AG09309 (cell line): ENCODE measurements at places on chromosomes 1 and 21.

GRCh38 chr1:198117267-198117666 is 39.5 kb upstream of the NEK7 start:
- DNase-seq: no peak

GRCh38 chr1:15796086-15796462 is 11.4 kb downstream of the UQCRHL start:
- no peak for DNase-seq

- no peak for DNase-seq
These were observed 158.8 kb downstream of the URB2 start for GRCh38 chr1:229784834-229785233.

DNA sequence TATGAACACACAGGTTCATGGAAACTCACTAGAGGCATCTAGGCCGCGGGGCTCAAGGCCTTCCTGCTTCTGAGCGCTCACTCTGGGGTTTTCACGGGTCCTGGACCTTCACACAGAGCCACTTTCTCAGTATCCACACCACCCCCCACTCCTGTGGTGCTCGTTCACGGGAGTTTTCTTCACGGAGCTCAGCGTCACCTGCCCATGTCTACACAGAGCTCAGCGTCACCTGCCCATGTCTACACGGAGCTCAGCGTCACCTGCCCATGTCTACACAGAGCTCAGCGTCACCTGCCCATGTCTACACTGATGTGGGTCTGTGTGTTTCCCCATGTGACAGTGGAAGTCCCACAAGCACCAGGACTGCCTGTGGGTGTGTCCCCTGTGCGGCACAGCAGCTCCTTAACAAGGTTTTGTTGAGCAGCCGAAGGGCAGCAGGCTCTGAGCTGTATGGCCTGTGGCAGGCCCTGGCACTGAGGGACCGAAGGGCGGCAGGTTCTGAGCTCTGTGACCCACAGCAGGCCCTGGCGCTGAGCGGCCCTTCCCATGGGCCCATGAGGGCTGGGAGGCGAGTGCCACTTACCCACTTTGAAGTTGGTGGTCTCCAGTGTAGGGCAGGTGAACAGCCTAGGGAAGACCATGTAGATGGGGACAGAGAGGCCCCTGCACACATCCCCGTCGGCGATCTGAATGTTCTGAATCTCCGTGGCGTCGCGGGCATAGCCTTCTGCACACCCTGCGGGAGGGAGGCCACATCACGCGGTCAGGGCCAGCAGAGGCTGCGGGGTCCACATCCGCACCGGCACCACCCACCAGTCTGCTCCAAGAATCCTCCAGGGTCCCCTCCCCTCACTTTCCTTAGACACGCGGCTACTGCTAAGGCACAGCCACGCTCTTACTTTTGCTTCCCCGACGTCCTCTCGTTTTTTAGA is 39.8 kb downstream of the VPS26C start:
- no peak for DNase-seq

DNA sequence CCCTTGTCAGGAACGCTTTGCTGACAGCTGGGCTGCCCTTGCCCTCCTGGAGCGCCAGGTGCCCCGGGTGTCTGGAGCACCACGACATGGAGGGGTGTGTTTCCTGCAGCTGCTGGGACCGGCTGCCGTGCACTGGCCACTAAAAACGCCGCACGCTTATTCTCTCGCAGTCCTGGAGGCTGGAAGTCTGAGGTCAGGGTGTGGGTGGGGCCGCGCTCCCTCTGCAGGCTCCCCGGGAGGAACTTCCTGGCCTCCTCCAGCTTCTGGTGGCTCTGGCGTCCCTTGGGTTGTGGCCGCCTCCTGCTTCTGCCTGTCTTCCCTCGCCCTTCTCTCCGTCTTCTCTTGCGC is 28.0 kb upstream of the PLCH2 start:
- no peak for DNase-seq

GRCh38 chr1:183039985-183040447 is 16.8 kb downstream of the LAMC1 start:
- peak; percentile 78 for DNase-seq

DNA sequence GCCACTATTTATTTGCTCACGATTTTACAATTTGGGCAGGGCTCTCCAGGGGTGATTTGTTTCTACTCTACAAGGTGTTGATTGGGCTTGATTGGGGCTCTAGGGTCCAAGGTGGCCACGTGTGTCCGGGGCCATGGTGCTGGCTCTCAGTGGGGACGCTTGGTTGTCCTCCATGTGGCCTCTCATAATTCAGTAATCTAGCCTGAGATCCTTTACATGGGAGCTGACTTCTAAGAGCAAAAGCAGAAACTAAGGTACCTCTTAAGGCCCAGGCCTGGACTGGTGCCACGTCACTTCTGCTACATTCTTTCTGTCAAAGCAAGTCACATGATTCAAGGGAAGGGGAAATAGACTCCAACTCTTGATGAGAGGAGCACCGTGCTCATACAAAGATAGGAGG is 8.1 kb upstream of the PSRC1 start:
- no peak for DNase-seq

DNA sequence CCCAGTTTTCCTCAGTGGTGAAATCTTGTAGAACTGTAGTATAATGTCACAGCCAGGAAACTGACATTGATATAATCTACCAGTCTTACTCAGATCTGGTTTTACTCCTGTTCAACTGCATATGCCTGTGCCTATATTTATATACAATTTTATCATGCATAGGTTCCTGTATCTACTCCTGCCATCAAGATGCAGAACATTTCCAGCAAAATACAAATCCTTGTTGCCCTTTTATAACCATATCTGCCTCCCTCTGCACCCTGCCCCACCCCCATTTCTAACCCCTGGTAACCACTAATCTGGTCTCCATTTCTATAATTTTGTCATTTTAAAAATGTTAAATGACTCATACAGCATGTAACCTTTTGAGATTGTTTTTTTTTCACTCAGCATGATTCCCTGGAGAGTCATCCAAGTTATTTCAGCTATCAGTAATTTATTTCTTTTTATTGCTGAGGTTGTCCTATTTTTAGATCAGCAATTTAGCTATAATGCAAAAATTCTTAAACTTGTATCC is 8.1 kb downstream of the UTP25 start:
- no peak for DNase-seq

DNA sequence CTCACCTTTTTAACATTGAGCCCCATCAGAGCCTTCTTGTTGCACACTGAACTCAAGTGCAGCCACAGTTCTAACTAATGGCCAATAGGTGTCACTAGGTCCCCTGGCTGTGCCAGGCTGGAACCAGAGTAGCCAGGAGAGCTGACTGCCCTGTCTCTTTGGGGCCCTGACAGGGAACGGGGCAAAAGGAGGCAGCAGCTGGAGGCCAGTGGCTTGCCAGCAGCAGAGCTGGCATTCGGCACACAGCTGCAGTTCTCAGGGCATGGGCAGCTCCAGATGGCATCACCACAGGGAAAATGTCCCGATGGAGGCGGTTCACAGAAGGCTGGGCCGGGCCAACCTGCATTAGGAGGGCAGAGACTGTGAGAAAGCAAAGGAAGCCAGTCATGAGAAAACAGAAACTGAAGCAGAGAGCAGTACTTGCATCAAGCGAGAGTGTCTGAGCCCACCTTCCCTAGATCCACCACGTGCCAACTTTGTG is 188.6 kb downstream of the FCRL5 start:
- DNase-seq: no peak

- DNase-seq: peak; percentile 76
These were observed 633.8 kb downstream of the PTPRC start for GRCh38 chr1:199272628-199273086.

DNA sequence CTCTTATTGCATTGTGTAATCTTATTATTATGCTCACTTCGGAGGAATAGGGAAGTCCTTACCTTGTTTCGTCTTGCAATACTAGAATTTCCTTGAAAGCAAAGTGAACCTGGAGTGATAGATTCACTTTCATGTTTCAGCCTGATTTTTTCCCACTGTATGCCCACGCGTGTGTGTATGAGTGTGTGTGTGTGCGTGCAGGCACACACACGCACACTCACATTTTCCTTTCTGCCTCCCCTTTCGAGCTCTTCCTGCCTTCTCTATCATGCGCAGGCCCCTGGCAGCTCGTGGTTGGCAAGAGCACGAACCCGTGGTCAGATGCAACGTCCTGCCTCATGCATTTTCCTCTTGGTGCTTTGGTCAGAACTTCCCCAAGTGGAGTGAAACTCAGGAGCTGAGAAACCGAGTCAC is at the start of gene GCSAML:
Gene GCSAML, plus strand, starts transcription at position 366 of the 414 bp plus-strand sequence. CDS start 58 bp downstream, outside the sequence.
- no peak for DNase-seq

- no peak for DNase-seq
These were observed 5.1 kb downstream of the AHCYL1 start for GRCh38 chr1:109989506-109990301.

- DNase-seq: no peak
These were observed 1.0 kb downstream of the CORT start for GRCh38 chr1:10450836-10451235.

- no peak for DNase-seq
These were observed 421.5 kb downstream of the PTPRU start for GRCh38 chr1:29657816-29658215.

DNA sequence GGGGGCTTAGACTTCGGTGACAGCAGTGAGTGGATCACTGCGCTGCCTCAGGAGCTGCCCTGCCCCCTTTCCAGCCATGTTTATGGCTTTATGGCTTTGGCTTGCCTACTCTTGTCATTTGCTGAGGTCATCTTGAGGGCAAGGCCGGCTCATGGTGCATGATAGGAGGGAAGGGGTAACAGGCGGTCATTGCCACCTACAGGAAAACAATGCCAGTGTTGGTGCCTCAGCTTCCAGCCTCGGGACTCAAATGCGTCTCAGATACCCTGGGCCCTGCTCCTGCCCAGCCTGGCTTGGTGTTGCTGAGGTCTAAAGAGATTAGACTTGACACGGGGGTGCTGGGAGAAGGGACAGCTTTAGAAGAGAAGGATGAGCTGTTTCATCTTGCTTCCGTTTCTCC is 14.5 kb downstream of the KDF1 start:
- no peak for DNase-seq

GRCh38 chr1:117824616-117825015 is 104.8 kb downstream of the GDAP2 start:
- no peak for DNase-seq

GRCh38 chr1:31781138-31781755 is 17.1 kb upstream of the ADGRB2 start:
- DNase-seq: no peak

- no peak for DNase-seq
These were observed 74.1 kb downstream of the CD46 start for GRCh38 chr1:207825719-207826556.

DNA sequence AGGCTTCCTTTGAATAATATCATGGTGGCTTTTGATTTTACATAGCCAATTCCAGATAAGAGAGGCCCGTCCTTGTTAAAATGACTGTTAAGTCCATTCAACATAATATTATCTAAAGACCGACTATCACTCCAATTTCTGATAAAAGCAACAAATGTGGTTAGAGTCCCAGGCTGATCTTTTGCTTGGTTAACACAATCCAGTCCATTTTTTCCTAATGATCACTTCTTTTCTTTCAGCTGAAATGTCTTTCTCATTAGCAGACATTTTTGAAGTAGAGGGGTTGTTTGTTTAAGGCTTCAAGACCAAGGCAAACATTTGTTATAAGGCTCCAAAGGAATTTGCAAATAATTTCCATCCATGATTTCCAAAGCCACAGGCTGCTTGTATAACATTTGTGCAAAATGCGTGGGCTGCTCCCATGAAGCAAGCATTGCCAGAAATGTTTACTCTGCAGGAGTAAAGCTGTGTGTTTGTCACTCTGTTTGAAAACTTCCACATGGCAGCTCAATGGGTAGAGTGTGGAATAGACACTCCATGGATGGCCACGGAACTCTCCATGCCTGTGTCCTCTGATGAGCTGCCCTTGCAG is 111.5 kb downstream of the PSMG1 start:
- peak; percentile 45 for DNase-seq

DNA sequence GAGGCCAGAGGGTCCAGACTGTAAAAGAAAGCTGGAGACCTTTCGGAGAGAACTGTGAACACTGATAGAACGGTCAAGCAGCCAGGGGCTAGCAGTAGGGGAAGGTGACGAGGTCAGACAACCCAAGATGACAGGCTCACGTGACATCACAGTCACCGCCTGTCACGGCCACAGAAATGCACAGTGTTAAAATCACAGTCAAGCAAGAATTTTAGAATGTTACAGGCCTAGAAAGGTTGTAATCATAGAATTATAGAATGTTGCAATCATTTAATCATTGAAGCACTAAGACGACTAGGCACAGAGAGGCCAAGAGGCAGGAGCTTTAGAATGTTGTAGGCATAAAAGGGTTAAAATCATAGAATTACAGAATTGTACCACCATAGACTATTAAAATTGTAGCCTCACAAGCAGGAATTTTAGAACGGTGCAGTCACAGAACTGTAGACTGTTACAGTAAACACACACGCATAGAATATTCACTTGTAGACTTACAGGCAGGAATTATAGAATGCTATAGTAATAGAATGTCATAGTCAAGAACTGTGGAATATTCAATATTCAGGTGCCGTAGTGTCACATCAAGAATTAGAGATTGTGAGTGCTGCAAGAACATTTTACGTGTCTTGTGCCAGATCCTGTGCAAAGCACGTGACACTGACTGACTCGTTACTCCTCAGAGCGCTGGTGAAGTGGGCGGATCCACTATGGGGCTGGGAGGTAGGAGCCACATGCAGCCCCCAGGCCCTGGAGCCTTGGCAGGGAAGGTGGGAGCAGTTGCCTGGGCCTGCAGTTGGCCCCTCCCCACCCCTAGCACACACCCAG is 118.1 kb downstream of the EPHB2 start:
- DNase-seq: no peak

GRCh38 chr1:151502859-151503780 is 8.1 kb upstream of the CGN start:
- no peak for DNase-seq

DNA sequence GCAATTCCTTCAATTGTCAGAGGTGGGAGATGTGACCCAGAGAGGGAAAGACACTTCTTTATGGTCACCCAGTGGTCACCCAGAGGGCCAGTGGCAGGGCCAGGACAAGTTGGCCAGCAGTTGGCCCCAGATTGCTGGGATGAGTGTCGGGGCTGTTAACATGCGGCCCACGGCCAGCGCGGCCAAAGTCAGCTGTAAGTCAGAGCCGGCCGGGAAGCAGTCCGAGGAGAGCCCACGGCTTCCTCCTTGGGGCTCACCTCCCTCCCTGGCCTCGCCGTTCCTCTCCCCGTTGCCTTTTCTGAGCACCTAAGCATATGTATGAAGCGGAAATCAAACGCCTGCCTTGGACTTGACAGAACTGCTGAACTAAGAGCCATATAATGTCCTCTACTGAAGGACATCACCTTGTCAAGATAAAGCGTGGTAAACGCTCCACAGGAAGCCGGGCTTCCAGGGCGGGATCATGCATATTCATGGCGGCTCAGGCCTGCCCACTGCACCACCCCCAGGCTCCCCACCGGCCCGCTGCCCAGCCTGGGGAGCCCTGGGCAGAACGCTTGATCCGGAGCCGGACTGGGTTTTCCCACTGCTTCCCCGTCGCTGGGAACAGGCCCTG is 245.4 kb upstream of the POU3F1 start:
- DNase-seq: no peak

- DNase-seq: no peak
These were observed 103.0 kb downstream of the DISC1 start for GRCh38 chr1:231729544-231729943.
